NCI-H2029 (cell line): ENCODE measurements at places on chromosomes 4 and X.

DNA sequence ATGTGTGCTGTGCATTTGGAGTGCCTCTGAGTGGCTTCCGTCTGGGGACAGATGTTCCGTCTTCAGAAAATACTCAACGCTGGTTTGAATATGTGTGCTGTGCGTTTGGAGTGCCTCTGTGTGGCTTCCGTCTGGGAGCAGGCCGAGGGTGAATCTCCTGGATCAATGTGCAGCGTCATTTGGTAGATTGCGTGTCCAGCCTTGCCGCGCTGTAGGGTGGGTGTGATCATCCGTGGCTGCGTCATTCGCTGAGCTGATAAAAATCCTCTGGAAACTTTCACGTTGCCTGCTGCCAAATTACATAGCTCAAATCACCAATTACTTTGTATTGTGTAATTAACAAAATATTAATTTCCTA is 12.1 kb downstream of the UVSSA start:
- no peak for DNase-seq

GRCh38 chrX:18666614-18667013 is 5.3 kb downstream of the RS1 start:
- DNase-seq, result no peak

DNA sequence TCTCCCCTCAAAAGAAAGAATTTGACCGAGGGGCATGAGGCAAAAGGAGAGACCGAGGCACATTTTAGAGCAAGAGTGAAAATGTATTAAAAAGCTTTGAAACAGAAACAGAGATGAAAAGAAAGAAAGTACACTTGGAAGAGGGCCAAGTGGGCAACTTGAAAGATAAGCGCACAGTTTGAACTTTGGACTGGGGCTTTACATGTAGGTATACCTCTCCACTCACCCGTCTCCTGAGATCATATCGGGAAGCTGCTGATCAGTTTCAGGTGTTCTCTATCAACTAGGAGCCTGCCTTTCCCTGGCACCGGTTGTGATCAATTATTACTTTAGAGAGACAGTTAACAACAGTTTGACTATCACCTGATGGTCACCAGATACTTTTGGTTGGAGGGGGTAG is 2666.5 kb downstream of the ARAP2 start:
- no peak for DNase-seq

DNA sequence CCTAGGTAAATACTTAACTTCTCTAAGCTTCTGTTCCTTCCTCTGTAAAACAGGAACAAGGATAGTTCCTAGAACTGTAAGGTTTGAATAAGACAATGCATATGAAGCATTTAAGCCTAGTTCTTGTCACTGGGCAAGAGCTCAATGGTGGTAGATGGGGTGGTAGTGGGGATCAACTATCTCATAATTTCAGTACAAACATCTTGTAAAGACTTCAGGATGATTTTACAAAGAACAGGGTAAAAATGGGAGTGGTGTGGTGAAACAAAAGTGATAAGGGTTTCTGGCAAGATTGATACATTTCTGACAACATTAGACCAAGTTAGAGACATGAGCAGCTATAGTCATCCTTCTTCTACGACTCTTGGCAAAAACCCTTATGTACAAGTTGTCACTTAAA is 137.8 kb downstream of the SCFD2 start:
- no peak for DNase-seq

GRCh38 chr4:87650938-87651337 is 858 bp downstream of the DMP1 start:
- DNase-seq, result no peak

DNA sequence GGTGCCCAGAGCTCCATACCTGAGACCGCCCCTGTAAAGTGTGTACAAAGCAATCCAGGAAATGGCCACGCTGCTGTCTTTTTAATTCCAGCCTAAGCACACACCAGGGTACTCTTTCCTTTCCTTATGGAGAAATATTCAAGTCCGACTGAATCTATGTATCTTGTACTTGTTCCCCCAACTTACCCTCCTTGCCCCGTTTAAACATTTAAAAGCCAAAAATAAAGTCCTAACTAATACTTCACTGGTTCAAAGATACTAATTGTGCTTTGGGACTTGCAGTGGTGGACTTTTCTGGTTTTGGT is 731 bp upstream of the AMMECR1 start:
- DNase-seq, result no peak

DNA sequence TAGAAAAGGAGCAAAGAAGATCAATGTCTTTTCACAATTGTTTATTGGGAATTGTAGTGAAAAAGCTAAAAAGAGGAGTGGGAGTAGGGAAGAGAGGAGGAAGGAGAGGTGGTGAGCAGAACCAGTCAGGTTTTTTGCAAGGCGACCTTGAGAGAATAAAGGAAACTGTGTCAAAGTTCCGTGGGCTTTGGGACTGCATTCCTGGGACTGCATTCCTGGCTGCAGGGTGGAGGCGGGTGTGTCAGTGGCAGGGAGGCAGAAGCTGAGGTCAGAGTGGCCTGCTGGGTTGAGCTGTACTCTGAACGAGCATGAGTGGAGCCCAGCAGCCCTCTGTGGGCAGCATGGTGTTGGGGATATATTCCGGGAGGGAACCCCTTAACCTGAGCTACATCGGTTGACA is 66.8 kb upstream of the UCP1 start:
- DNase-seq, result no peak

DNA sequence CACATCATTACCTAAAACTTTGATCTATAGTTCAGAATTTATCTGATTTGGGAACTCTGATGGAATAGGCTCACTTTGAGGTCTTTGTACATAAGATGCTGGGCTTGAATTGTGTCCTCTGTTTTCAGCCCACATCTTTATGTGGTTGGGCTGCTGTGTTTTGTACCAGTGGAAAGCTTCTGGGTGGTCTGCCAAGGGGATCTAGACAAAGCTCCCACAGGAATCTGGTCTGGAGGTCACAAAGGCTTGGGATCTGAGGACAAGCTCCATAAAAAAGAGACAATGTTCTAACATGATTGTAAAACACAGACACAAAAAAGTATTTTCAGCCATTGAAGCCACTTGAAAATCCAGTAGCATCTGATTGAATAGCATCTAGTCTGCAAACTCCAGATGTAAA is 393.5 kb upstream of the PITX2 start:
- no peak for DNase-seq

- DNase-seq, result peak; percentile 65
Measured at GRCh38 chr4:100632163-100632562, 114.3 kb upstream of the EMCN start.

DNA sequence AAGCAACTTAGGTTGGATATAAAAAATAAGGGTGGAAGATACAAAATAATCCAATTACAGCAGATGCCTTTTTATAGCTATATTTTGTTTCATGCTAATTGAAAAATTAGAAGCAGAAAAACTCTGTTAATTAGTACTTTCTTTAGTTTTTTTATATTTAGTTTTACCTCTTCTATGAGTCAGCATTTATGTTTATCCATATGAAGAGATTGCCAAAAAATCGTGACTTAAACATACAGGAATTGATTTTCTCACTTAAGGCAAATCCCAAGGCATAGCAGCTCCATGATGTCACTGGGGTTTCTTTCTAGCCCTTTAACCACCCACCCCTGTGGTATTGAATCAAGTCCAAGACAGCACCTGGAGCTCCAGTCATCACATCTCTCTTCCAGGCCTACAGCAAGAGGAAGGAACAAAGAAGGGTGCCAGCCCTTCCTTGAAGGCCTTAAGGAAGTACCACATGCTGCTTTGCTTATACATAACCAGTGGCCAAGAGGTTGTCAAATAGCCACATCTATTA is 365.8 kb upstream of the TENM3 start:
- no peak for DNase-seq

DNA sequence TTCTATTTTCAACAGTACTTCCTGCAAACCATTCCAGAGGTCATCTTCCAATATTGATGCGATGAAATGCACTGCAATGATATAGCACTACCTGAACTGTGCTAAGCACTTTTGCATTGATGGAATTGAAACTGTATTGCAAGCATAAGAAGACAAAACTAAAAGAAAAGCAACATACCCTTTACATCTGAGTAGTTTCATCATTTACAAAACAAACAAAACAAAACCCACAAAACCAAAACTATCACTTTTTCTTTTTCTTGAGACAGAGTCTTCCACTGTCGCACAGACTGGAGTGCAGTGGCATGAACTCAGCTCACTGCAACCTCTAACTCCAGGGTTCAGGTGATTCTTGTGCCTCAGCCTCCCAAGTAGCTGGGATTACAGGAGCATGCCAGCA is 120.1 kb upstream of the NAP1L5 start:
- no peak for DNase-seq

- no peak for DNase-seq
Measured at GRCh38 chrX:45623266-45623665, 422.6 kb upstream of the DIPK2B start.

DNA sequence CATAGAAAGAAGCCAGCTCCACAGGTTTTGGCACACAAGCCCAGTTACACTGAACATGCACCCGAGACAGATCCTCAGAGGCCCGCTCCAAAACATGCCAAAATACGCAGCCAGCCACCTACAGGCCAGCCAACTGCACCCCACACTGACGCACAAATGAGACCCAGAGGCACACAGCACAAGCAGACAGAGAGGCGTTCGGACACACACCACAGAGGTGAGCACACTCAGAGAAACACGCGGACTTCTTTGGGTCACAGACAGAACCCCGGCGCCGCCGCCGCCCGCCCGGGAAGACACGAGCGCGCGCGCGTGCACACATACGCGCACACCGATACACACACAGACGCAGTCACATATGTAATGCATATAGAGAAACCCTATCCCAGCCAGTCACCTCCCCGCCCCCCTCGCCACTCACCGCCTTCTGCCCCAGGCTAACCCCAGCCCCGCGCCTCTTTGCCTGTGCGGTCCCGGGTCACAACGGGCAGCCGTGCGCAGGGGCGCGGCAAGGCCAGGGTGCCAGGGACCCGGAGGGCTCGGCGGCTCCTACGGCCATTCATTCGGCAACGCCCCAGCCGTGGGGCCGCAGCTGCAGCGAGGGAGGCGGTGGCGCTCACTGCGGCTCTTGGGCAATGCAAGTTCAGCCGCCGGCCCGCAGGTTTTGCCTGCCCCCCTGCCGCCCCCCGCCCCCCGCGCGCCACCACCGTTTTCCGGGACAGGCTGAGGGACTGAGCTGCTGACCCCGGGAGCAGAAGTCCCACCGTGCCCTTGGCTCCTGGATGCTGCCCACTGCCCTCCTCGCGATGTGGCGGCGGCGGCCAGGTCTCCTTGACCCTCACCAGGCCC is 553 bp downstream of the SEPTIN6 start:
- no peak for DNase-seq

- DNase-seq, result no peak
Measured at GRCh38 chrX:96989830-96990571, 106.3 kb downstream of the RPA4 start.

DNA sequence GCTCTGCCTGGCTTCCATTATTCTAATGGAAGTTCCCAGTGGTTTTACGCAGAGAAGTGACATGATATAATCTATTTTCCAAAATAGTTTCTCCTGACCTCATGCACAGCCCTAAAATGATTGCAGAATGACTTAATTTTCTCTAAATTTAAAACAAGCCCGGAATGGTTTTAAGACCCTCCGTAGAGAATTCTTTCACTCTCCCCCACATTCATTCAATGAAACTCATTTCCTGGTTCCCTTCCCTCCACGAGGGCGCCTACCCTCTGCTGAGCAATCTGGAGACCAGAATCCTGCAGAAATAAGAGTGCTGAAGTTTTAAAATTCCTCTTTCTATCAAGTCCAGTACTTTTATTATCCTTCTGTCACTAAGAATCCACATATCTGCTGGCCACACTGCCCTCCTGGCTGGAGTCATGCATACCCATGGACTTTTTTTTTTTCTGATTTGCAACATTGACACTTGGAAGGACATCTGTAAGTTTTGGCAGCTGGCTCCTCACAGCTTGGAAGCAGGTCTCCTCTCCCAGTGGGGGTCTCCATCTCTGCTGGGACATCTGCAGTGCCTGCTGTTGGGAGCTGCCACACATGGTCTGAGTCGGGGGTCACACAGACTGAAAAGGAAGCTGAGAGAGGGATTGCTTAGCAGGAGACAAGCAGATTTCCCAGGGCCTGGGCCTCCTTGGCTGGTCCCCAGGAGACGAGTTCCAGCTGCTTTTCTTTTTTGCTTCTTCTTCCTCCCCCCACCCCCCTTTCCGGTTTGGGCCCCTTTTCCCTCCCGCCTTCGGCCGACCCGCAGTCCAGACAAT is 86.1 kb downstream of the SOWAHB start:
- DNase-seq, result no peak

DNA sequence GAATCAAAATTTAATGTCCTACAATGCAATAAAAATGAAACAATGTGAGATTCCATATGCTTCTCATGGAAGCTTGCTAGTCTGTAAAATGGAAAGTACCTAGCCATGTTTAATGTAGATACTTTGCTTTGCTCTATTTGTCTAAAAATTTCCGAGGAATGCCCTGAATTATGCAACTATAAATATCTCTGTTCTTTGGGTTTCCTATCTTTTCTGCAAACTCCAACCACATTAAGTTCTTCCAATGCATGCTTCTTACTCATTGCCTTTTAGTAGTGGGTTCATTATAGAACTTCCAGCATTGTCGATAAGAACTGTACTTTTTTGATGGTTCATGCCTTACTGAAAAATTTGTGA is 178.3 kb downstream of the RASL11B start:
- no peak for DNase-seq

DNA sequence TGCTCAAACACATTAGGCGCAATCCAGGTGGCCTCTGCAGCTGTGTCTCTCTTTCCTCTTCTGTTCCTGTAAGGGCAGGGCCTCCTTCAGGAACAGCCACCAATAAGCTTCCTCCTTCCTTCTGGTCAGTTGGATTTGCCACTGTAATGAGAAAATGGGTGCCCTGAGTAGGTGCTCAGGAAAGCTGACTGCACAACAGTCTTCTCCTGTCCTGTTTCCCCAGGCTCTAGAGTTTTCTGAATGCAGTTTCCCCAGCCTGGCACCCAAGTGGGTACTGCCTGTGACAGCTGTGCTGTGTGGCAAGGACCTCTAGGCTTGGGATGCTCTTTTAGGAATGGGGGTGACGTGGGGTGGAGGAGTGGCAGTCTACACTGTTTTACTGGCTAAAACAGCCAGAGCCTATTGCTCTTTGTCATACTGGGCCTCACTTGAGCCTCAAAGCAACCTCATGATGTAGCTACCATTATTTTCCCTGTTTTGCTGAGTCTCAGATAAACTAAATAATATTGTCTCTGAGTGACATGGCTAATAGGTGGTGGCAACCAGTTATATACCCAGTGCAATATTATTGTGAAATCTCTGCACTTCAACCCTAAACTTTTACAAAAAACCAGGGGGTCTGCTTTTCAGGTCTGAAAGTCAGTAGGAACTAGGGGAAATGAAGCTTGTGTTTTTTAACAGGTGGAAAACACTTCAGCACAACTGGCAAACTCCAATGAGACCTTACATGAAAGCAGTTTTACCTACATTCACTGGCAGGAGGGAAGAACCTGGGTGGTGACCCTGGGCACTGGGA is 1.2 kb downstream of the CXCL2 start:
- DNase-seq, result no peak
